Parietal lobe (tissue), 2 donors: ENCODE measurements at places on chromosomes 4 and X. TPM values are rescaled to one million over a fixed set of nuclear protein-coding genes. Genes with fewer than 3 reads are reported as not detected.

The RTL9 gene
- 0.63 TPM for total RNA-seq

The MUC7 gene
- total RNA-seq = not detected

The RTL3 gene
- total RNA-seq = not detected

The ADGRL3 gene
- 301 TPM for total RNA-seq

The NCAPG gene
- total RNA-seq = 13.8 TPM

The WNK3 gene
- 61.3 TPM for total RNA-seq
